ENCODE measurements at places on chromosomes 11 and 22.

- no peak for DNase-seq
Observed at GRCh38 chr11:101429703-101430540, 153.9 kb downstream of the TRPC6 start.

- DNase-seq: peak; percentile 70
Observed at GRCh38 chr11:289712-290620, 1.0 kb downstream of the PGGHG start.

DNA sequence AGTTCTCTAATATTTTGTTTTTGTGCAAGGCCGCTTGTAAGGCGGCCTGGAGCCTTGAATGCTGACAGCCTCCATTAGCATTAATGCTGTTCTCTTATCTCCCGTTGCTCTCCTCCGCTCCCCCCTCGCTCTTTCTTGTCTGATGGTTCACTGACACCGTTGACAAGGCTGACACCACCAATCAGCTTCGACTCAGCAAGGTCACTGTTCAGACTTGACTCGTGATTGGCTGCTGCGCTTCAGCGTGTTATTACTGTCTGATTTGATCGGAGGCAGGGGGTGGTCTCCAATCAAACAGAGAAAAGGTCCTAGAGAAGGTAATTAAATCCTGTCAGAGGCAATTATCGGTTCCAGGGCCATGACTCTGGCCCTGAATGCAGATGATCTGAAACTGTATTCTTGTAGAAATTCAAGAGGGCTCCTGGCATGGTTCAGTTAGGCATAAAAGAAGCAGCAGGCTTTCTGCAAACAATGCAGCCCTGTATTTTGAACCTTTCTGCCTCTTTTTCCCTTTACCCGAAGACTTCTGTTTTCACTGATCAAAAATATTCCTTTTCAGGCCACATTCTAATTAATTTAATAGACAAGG, 49.3 kb upstream of the MPPED2 start:
- DNase-seq: no peak

DNA sequence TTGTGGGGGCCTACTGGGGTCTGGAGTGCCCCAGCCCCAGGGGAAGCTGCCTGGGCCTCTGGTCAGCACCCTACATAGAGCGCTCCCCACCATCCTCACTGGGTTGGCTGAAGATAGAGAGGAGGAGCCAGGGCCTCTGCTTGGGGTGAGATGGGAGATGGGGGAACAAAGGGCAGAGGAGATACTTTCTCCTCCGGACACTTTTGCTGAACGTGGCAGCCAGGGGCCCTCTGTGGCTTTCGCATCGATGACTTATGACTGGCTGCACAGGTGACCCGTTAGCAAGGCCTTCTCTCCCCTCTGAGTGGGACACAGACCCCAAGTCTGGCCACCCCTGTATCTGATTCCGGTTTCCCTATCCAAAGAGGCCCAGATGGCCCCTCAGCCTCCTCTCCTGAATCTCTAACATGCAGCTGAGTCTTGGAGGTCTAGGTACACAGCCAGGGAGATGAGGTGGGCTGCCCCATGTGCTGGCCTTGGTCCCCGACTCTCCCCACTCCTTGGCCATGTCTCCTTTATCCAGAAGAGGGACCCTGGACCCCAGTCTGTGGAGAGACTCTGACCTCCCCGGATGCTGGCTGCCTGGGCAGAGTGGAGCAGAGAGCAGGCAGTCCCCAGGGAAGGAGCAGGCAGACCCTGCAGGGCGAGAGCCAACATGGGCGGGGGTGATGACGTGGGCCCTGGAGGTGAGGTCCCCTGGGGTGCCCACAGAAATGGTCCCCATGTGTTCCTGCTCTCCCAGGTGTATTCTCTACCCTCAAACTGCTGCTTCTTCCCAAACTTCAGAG, 59.3 kb upstream of the NECTIN1 start:
- no peak for DNase-seq

- no peak for DNase-seq
Observed at GRCh38 chr22:35367331-35367886, 13.5 kb upstream of the HMOX1 start.

DNA sequence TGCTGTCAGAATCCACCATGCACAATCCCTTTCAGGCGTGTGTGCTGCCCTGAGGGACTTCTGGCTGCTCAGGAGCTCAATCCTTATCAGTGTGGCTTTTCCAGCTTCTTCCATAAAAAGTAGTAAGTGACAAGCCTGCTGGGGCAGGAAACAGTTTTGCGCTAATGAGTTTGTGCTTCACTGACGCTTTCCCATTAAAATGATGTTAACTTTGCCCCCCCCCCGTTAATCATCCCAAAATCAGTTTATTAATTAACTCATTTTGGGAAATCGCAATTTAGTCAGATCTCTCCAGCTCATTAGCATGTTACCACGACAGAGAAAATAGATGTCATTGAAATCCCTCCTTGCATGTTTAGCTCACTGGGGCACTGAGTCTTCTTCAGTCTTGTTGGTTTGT, 186.5 kb upstream of the TENM4 start:
- DNase-seq: no peak

- no peak for DNase-seq
Observed at GRCh38 chr11:125743681-125744080, 2.4 kb upstream of the PATE1 start.

DNA sequence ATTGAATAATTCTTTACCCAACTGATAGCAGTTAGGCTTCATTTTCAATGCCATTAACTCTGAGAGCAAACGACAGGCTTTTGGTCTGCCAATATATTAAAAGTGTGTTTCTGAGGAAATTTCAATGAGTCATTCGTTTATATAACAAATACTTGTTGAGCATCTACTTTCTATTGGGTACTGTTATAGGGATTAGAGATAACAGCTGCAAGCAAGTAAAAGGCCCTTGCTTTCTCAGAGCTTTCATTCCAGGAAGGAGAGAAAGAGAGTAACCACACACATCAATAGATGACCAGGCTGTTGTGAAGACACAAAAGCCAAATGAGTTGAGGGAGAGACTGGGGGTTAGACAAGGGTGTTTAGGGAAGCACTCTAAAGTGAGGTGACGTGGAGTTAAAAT, 35.7 kb downstream of the CD44 start:
- no peak for DNase-seq

DNA sequence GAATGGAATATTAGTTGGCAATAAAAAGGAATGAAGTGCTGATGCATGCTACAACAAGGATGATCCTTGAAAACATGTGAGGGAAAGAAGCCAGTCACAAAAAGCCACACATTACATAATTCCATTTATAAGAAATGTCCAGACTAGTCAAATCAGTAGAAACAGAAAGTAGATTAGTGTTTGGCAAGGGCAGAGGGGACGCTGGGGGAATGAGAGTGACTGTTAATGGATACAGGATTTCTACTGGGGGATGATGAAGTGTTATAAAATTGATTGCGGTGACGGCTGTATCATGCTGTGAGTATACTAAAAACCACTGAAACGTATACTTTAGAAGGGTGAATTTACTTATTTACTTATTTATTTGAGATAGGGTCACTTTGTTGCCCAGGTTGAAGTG, 57.9 kb downstream of the C11orf58 start:
- DNase-seq: no peak

GRCh38 chr11:47163193-47163592, 13.5 kb downstream of the ARFGAP2 start:
- DNase-seq: no peak

DNA sequence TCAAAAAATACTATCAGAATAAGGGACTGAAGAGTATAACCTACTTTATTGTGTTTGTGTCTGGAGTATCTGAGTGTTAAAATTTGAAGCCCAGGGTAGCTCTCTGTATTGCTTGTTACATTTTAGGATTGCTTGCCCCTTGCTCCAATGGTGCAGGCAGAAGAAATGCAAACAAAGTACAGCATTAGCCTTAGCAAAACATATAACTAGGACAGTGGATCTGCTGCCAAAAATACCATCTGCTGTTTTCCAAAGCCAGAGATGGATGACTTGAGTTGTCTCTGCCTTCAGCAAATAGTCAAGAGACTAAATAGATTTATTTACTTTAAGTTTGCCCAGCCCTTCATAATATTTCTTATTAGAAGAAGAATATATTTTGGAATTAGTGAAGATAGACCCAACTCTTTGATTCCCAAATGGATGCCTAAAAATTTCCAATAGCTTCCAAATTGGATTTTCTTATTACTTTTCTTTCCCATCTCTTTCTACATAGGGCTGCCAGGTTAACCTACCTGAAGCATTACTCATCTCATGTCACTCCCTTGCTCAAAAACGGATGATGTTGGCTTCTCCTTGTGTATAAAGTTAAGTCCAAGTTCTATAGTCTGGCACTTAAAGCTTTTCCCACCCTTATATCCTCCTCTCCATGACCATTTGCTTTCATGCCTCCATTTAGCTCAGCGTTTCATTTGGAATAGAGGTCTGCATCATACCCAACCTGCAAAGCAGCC, 66.3 kb downstream of the LDLRAD3 start:
- DNase-seq: no peak

GRCh38 chr11:99584830-99585229, 564.1 kb downstream of the CNTN5 start:
- no peak for DNase-seq

GRCh38 chr11:116701876-116702275, 70.9 kb downstream of the BUD13 start:
- DNase-seq: no peak

DNA sequence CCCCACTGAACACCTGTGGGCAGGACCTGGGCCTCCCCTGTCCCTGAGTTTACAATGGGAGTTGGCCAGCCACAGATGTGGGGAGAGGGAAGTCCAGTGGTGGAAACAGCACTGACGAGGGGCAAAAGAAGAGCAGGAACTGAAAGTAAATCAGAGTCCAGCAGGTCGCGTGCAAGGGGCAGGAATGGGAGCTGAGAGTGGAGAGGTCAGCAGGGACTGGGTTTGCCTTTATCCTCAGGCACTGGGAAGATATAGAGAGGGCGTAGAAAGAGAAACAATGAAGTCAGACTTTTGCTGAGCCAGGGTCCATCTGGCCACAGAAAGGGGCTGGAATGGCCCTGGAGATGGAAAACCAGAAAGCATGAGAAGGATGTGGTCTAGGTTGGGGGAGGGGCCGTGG, 8.5 kb downstream of the P2RY6 start:
- no peak for DNase-seq

GRCh38 chr11:111324277-111324720, 26.0 kb downstream of the POU2AF3 start:
- no peak for DNase-seq

DNA sequence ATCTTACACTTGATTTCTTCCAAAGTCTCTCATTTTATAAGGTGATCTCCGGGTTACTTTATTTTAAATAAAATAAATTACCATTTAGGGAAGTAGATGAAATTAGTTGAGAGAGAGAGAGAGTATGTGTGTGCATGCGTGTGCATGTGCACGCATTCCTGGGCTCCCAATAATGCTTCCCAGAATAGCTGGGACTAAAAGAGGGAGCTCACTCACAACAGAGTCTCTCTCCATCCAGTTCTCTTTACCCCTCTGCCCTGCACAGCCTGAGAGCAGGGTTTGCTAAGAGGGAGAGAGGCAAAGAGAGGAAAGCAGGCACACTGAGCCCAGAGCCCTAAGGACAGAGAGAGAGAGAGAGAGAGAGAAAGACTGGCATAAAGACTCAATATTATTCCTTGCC, 11.3 kb upstream of the TRIM44 start:
- no peak for DNase-seq

DNA sequence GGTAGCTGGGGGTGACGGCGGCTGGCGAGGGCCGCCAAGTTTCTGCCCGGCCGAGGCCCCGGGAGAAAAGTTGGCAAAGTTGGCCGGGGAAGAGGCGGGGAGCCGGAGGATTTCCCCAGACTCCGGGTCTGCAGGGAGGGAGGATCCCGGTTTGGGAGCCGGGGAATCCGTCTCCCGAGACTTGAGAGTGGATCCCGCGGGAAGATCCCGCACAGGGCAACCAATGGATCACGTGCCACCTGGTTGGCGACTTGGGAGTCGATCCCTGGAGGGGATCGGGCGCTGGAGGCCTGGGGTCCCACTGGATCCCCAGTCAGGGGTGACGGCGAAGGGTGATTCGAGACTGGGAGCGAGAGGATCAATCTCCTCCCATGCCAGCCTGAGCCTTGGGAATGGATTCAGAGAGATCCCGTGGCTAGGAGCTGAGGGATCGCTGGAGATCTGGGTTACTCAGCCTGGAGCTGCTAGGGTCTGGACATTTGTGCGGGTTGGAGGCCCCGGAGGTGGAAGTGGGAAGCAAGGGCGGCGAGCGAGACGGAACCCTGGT, 394 bp downstream of the KIAA1671 start:
- no peak for DNase-seq

GRCh38 chr11:91312541-91312940, 912.1 kb upstream of the FAT3 start:
- no peak for DNase-seq

GRCh38 chr11:75356613-75357012, 5.2 kb upstream of the ARRB1 start:
- DNase-seq: no peak

DNA sequence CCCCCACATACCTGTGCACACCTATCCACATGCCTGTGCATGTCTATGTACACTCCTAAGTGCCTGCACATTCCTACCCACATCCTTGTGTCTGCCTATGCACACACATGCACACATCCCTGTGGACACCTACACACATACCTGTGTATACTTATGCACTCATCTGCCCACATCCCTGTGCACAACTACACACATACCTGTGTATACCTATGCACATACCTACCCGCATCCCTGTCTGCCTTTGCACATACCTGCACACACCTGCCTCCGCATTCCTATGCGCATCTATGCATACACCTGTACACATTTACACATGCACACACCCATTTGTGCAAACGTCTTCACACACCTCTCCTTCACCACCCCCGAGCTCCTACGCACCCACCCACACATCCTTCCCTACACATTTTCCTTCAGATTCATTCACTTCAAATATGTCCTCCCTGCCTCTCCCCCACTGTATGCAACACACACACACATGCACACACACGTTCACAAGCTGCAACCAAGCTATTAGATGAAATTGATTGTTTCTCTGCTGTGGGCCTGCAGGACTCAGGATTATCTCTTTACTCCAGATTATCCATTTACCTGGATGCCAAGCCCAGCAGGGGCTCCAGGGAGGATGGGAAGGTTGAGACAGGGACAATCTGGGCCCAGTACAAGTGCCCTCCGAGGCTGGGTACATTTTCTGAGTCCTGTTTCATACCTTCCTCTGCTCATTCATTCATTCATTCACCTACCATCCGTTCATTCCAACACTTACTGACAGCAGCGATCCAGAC, 53.2 kb downstream of the TSPAN18 start:
- no peak for DNase-seq

- no peak for DNase-seq
Observed at GRCh38 chr11:86990031-86990430, 34.8 kb upstream of the FZD4 start.
